ENCODE measurements at places on chromosomes 1 and 21.

GRCh38 chr1:71228742-71229365, 148.0 kb upstream of the ZRANB2 start:
- DNase-seq: no peak
- H3K4me3 ChIP-seq: no peak overlapping the region
- H3K27ac ChIP-seq: no peak overlapping the region
- H3K4me1 ChIP-seq: no peaks in the 10 kb centered on the region

DNA sequence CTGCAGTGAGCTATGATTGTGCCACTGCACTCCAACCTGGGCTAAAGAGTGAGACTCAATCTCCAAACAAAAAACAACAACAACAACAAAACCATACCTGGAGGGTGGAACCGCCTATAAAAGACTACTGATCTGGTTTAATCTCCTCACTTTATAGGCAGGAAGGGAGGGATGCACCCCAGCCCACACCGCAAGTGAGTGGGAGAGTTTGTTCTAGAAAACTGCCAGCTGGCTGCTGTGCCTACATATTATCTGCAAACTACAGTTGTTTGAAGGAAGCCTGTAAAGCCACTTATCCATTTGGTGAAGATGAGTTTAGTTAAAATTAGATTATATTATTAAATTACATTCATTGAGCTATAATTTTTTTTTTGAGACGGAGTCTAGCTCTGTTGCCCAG, 9.1 kb upstream of the SRSF10 start:
- no peaks in the 10 kb centered on the region for H3K36me3 ChIP-seq
- no peak overlapping the region for H3K4me3 ChIP-seq
- peaks cover 8% of the 10 kb centered on the region for H3K4me1 ChIP-seq
- no peaks in the 10 kb centered on the region for H3K27me3 ChIP-seq

DNA sequence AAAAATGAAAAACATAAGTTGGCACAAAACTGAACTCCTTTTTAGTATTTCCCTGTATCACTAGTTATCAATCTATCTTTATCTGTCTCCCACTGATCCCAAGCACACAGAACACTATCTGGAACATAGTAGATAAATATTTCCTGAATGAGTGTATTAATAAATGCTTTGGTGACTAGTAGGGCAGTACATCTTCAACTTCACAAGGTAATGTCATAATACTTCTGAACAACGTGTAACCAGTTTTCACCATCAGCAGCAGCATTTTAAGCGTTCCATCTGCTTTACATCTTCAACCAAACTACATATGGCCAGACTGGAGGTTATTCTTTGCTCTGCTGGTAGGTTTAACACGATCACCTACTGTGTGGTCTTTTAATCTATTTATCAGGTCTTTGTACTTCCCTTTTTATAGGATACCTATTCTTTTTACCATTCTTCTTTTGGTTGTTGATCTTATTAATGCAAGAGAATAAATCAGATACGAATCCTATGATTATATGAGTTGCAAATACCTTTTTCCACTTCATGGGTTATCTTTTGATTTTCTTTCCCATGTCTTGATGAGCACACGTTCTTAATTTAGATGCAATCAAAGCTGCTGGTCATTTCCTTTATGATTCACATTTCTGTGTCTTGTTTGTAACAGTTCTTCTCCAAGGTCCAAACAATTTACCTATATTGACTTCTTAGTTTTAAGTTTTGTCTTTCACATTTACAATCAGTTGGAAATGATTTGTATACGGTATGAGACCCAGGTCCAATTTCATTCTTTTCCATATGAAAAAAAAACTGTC, 16.3 kb downstream of the GPBP1L1 start:
- DNase-seq: no peak
- H3K27me3 ChIP-seq: no peaks in the 10 kb centered on the region
- H3K4me3 ChIP-seq: no peak overlapping the region
- H3K27ac ChIP-seq: no peak overlapping the region

DNA sequence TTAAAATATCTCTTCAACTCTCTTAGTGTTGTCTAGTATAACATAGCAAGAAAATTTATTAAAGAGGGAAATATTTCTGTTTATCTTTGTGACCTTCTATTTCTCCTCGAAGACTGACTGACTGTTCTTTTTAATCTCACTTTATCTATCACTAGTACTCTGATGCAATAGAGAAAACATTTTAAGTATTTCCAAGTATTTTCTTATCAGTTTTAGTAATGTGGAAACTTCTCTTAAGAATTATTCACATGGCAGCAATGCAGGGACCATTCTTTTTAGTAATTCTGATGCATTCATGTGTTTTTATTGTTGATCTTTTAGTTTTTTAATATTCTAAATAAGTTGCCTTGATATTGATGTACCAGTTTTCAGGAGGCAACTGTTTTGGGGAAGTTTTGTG, 115.7 kb downstream of the NEK7 start:
- H3K36me3 ChIP-seq: no peaks in the 10 kb centered on the region
- peaks cover 16% of the 10 kb centered on the region for H3K4me1 ChIP-seq
- H3K4me3 ChIP-seq: no peak overlapping the region
- H3K27ac ChIP-seq: no peak overlapping the region

GRCh38 chr1:224406216-224406615, 28.4 kb downstream of the WDR26 start:
- H3K36me3 ChIP-seq: peaks cover 97% of the 10 kb centered on the region
- no peaks in the 10 kb centered on the region for H3K4me1 ChIP-seq
- H3K4me3 ChIP-seq: no peak overlapping the region
- no peak overlapping the region for H3K27ac ChIP-seq

GRCh38 chr1:93578911-93579825, 102.5 kb downstream of the BCAR3 start:
- no peaks in the 10 kb centered on the region for H3K27me3 ChIP-seq
- peaks cover 20% of the 10 kb centered on the region for H3K4me1 ChIP-seq
- peak; percentile 27 for DNase-seq
- peaks cover 30% of the 10 kb centered on the region for H3K36me3 ChIP-seq

DNA sequence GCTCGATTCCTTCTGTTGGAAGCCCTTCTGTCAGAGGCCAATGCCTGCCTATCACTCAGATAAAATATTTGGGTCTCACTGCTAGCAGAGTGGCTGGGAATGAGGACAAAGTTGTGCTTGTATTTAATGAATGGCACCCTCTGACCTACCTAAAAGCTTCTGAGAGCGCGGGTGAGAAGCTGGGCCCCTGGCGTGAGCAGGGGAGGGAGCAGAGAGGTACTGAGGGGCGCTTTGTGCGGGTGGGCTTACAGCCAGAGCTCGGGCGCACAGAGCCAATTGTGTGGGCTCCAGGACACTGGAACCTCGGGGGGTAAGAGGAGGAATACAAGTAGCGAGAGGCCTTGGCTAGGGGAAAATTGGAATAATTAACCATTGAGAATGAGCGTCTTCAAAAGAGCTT, 32.3 kb downstream of the PCAT6 start:
- no peaks in the 10 kb centered on the region for H3K36me3 ChIP-seq
- H3K4me1 ChIP-seq: no peaks in the 10 kb centered on the region
- no peak overlapping the region for H3K27ac ChIP-seq
- H3K27me3 ChIP-seq: no peaks in the 10 kb centered on the region
- no peak for DNase-seq
- no peak overlapping the region for H3K4me3 ChIP-seq

DNA sequence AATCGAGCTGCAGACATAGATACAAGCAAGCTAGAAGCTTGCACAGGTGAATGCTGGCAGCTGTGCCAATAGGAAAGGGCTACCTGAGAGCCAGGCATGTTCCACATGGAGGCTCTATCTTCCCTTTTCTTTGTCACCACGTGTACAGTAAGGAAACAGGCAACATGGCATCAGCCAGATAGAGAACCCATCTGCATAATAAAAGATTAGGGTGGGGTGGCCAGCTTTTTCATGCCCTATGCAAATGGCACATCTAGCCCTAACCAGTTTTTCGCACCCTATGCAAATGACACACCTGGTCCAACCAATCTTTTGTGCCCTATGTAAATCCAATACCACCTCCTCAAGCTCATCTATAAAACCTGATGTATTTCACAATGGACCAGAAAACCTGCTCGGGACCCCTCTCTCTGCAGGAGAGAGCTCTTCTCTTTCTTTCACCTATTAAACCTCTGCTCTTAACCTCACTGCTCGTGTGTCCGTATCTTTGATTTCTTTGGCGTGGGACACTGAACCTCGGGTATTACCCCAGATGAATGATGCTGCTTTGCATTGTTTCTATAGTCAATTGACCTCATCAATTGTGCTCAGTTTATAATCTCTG, 93.9 kb downstream of the SLC30A10 start:
- H3K27me3 ChIP-seq: no peaks in the 10 kb centered on the region
- no peaks in the 10 kb centered on the region for H3K4me1 ChIP-seq
- H3K27ac ChIP-seq: no peak overlapping the region

DNA sequence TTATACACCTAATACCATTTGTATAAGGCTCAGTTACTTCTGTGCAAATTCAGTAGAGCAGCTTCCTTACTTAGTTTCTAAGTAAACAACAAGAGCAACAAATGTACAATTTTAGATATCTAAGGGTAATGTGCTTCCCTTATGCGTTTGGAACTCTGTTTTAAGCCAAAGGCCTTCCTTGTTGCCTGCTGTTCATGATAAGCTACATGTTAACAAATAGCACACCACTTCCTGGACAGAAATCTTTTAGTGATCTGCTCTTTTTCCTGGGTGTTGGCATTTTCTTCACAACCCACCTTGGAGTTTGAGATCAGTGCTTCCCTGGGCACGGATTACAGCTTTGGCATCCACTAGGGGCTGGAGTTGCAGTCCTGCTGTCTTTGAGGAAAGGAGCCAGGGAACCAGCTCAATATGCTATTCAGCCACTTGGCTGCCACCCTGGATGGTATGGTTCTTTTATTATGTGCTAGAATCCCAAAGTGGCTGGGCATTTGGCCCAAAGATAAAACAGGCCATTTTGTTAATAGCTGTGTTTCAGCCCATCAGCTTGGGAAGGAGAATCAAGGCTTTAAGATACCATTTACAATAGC, 55.6 kb upstream of the ADAR start:
- no peaks in the 10 kb centered on the region for H3K27me3 ChIP-seq
- DNase-seq: no peak
- H3K4me1 ChIP-seq: no peaks in the 10 kb centered on the region
- H3K27ac ChIP-seq: no peak overlapping the region

DNA sequence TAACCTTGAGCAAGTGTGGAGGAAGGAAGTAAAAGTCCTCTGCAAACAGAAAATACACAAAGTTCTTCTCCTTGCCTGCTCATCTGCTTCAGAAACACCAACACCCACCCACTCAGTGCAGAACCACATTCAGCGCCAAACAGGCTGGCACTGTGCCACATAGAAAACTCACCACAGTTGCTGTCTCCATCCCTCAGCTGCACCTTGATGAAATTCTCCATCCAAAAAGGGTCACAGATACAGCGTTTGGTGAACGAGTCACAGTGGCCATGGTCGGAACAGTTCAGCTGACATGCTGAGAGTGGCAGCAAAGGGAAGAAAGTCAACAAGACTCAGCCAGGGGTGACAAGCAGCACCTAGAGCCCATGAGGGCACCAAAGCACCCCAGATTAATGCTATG, 114.5 kb downstream of the KIAA0319L start:
- H3K36me3 ChIP-seq: peaks cover 92% of the 10 kb centered on the region
- H3K27me3 ChIP-seq: no peaks in the 10 kb centered on the region
- H3K4me1 ChIP-seq: peaks cover 1% of the 10 kb centered on the region
- no peak for DNase-seq

DNA sequence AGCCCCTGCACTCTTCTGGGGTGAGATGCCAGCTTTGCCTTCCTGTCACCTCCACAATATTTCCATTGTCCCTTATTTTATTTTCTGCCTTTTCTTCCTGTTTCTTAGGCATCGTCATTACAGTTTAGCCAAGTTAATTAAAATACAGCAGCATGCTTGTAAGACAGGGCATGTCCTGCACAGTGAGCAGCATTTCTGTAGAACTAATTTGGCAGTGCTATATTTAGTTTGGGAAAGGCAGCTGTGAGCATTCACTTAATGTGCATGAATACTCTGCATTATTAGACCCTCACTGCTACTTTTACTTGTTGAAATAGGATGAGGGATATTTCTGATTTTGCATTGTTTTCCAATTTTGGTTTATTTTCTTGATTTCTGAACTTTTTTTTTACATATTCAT, 133.3 kb downstream of the KCNK2 start:
- H3K27ac ChIP-seq: no peak overlapping the region
- no peaks in the 10 kb centered on the region for H3K4me1 ChIP-seq
- H3K27me3 ChIP-seq: no peaks in the 10 kb centered on the region
- H3K36me3 ChIP-seq: no peaks in the 10 kb centered on the region

DNA sequence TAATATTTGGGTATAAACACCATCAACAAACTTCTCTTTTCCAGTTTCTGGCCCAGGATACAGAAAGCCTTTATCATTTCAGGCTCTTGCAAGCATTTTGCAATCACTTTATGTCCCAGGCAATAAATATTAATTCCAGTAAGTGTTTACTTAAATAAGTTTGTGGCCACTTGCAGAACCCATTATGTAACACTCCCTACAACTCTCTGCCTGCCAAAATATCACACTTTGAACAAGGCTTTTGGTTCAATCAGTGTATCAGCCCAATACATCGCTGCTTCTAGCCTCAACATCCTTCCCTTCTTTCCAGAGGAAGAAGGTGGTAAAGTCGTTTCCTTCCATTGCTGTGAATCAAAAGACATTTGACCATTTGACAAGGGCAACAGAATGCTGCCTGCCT, 203.0 kb upstream of the USP25 start:
- H3K4me3 ChIP-seq: no peak overlapping the region
- no peaks in the 10 kb centered on the region for H3K27me3 ChIP-seq
- no peak overlapping the region for H3K27ac ChIP-seq
- H3K4me1 ChIP-seq: peaks cover 8% of the 10 kb centered on the region

DNA sequence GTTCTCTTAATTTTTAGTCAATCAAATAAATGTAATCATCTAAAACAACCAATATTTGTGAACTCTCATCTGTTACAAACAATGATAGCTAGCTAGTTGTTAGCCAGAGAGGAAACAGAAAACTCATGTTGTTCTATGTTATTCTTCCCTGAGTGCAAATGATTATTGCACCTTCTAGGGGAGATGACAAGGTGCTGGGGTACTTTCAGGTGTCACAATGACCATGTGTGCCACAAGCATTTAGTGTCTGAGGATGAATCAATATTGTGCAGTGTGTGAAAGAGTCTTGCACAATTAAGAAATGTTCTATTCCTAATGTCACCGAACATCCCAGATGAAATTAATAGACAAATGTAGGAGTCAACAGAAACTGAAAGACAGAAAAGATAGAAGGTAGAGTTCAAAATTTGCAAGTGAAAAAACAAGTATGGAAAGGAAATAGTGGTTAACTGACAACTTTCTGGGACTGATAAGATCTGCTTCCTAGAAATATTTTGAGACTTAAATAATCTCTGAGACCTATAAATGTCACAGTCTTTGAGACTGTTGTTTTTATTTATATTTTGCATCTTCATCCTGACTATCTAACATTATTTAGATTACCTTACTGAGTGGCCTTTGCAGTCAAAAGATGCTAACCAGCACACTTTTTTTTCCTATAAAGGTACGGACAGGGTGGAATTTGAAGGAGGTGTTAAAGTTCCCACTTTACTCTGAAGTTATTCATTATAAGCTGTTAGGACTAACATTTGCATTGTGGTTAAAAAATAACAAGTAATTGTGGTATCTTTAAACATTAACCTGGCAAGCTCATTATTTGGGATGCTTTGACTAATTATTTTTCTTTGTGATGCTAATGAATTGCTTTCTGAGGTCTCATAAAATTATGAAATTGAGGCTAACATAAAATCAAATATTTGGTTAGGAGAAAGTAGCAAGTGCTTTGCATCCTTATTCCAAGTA, 21.6 kb upstream of the DPYD start:
- H3K4me3 ChIP-seq: no peak overlapping the region
- H3K36me3 ChIP-seq: no peaks in the 10 kb centered on the region
- H3K4me1 ChIP-seq: no peaks in the 10 kb centered on the region
- H3K27me3 ChIP-seq: no peaks in the 10 kb centered on the region

Measured in upper lobe of left lung (tissue), 6 donors.